Anterior cingulate cortex (tissue), 58 donors: ENCODE measurements at places on chromosomes 6 and 20.

DNA sequence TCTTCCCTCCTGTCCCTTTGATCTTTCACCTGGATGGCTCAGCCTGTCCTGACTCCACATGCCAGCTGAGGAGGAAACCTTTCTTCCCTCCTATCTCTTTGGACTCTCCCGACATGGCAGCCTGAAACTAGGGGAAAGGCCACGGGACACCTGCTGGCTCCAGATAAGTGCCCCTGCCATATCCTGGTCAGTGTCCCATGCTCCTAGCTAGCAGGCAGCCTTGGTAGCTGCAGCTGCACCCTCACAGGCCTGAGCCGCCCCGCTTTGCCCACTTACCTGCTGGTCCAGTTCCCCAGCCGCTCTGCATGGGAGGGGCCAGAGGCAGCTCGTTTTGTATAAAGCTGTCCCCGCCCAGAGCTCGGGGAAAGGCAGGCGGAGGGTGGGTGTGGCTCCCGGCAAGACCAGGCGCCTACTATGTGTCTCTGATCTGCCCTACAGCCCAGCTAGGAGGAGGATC lies 7.4 kb upstream of the SLC52A3 start:
- DNase-seq = no peak

DNA sequence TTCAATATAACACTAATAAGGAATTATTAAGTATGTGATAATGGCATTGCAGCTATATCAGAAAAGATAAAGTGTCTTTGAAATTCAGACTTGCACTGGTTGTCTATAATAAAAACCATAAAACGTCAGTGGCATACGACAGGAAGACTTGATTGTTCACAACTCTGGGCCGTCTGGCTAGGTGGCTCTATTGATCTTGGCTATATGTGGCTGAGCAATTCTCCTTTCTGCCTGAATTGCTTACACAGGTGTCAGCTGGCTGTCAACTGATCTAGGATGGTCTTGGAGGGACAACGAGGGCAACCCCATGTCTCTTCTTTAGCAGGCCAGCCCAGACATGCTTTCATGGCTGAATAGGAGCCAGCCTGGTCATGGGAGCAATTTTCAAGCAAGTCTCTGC lies 359.1 kb downstream of the QKI start:
- no peak for DNase-seq

DNA sequence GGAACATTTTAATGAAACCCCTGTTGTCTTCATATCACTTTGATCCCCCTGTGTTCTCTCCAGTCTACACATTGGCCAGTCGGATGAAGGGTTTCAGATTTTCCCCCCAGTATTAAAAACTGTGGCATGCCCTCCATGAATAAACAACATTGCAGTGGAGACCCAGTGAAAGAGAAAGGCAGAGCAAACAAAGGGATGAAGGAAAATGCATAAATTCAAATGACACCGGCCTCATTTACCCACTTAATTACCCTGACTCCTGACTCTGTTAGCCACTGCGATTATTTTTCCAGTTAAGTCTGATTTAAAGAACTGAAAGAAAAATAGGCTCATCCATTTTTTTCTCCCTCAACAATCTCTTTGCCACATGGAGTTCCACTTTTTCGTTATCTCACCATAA lies 569.2 kb downstream of the TFAP2B start:
- DNase-seq = no peak

DNA sequence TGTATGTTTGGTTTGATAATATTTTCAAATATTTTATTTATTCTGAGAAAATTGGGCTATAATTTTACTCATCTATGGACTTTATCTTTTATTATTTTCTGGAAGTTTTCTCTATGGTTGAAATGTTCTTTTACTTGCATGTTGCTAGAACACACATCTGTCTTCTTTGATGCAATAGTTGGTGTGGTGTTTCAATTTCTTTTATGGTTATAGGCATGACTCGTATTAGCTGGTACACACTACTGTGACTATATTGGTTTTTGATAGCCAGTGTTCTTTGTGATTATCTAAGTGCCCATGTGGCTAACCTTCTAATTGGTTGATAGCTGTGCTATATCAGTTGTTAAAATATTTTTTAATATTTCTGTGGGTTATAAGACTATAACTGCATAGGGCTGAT lies 1343.3 kb upstream of the GJE1 start:
- no peak for DNase-seq

DNA sequence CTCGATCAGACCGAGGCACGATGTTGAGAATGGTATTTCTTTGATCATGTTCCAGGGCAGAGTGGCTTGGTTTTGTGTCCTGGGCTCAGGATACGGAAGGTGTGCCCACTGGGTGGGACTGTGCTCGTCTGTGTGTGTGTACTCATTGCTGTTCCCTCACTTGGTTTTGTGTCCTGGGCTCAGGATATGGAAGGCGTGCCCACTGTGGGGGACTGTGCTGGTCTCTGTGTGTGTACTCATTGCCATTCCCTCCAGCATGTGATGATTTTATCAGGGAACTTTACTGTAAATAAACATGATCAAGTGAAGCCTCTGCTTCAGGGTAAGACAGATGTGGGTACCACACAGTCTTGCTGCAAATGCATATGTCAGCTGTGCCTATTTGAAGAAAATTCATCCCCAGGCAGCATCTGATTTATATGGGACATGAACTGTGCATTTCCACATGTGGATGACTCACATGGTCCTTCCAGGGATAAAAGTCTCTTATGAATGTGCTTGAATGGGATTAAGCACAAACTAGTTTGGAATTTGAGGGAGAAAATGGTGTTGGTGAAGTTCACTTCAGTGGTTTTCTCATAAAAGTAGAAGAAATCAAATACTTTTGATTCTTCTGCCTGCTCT lies 274.3 kb downstream of the QKI start:
- no peak for DNase-seq

DNA sequence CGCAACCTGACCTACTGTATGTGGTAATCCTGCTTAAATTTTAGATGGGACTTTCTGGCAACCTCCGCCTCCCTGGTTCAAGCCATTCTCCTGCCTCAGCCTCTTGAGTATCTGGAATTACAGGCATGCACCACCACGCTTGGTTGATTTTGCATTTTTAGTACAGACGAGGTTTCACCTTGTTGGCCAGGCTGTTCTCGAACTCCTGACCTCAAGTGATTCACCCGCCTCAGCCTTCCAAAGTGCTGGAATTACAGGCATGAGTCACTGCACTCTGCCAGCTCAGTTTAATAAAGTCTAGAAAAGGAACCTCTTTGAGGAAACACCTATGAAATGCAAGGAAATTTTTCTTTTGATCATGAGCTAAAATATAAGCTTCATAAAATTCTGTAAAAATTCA lies 9.0 kb upstream of the PLCB4 start:
- no peak for DNase-seq

DNA sequence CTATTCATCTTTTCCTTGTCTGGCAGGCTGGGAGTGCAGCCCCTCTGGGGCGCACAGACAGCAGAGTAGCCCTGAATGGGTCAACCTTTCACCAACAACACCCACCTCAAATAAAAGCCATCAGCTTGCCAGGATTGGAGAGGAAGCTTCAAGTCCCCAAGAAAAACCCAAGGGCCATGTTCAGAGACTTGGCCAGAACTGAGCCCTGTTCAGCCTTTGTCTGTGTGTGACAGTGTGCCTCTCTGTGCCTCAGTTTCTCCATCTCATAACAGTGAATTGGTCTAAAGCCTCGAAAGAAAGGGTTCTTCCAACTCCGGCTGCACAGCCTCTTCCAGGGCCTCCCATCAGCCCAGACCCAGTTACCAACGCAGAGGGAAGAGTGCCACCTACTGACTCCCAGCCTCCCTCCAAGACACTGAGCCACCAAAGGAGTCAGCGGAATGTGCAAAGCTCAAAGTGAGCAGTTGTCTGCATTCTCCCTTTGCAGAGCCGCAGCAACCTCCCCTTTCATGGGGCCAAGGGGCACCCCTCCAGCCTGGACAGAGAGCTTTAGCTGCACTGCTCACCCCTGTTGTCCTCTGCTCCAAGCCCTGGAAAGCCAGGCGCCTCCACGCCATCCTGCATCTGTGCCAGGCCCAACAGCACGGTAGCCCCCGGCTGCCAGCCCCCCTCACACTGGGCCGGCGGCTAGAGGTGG lies 82.7 kb upstream of the TOP1 start:
- DNase-seq = peak; percentile 74

DNA sequence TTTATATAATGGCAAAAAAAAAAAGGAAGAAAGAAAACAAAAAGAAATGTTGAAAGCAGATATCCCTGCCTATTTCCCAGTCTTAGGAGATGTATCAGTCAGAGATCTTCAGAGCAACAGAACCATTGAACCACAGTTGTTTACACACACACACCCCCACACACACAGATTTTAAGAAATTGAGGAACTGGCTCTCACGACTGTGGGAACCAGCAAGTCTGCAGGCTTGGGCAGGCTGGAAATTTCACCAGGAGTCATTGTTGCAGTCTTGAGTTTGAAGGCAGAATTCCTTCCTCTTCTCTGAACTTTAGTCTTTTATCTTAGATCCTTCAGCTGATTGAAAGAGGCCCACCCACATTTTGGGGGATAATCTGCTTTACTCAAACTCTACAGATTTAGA lies 380.9 kb downstream of the CDKAL1 start:
- DNase-seq = no peak

- no peak for DNase-seq
Measured at GRCh38 chr6:6943421-6943820, 164.3 kb upstream of the RREB1 start.

- no peak for DNase-seq
Measured at GRCh38 chr6:85482905-85483700, 33.2 kb downstream of the NT5E start.

- no peak for DNase-seq
Measured at GRCh38 chr6:129099696-129100095, 216.8 kb downstream of the LAMA2 start.

- DNase-seq = no peak
Measured at GRCh38 chr6:29916741-29917140, 25.6 kb upstream of the HLA-A start.

DNA sequence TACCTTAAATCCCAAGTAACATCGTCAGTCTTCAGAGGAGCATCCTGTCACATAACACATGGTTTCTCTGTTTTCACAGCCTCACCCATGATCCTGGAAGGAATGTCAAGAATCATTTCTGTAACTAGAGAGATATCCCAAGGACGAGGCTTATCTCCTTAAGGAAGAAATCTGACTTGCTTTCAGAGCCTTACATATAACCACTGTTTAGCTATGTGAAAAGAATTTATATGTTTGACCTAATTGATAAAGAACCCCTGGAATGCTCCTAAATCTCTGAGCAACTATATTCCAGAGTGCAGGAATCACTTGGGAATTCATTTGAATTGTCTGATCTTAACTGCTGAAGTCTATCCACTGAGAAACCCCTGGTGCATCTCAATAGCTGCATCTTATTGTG lies 243.1 kb downstream of the ALDH8A1 start:
- DNase-seq = no peak

DNA sequence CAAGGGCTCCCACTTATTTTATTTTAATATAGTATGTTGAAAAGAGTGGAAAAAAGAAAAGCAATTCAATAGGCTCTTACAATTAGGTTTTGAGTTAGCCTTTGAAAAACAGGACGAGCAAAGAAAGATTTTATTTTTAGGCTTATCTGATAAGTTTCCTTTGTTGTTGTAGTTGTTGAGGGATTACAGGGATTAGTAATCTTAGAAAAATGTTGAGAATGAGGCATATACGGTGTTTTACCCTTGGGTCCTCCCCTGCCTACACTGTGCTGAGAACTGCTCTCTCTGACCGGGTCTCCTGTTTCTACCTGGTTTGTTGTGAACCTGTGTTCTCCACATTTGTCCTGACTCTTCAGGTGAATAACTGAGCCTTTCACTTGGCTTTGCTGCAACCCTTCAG lies 16.7 kb downstream of the TRAPPC3L start:
- DNase-seq = no peak

DNA sequence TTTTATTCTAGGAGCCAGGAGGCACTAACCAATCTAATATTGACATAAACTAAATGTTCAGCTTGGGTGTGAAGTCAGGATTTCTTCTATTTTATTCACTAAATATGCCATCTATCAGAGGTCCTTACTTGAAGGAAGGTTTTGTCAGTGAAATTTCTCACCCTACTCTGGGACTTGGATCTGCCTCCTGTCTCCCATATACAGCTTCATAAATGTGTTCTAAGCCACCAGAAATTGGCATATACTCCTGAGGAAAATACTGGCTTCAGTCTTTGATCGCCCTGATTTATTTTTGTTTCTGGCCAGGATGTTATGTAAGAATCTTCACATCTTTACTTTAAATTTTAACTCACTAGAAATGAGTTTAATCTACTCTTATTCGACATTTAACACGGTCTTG lies 647.7 kb downstream of the C6orf118 start:
- no peak for DNase-seq

DNA sequence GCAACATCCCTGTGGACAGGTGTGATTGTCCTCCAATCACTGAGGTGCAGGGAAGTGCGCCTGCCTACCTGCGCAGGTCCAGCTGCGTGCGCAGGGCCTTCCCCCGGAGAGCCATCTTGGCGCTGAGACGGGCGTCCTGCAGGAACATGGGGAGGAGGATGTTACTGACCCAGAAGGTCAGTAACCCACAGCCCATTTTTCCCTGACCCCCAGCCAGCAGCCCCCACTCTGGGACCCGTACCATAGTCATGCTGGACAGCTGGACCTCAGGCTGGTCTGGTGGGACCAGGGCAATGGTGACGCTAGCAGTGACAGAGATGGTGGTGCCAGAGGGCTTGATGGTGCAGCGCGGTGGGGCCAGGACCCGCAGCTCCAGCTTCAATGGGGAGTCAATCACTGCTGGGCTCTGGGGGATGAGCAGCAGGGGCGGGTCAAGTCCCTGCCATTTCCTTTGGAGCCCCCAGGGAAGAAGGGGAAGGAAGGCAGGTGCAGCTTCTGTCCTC lies 9.7 kb downstream of the PLTP start:
- no peak for DNase-seq

- peak; percentile 34 for DNase-seq
Measured at GRCh38 chr6:28944412-28944865, 20.7 kb upstream of the TRIM27 start.

- DNase-seq = no peak
Measured at GRCh38 chr6:114304304-114304887, 38.4 kb downstream of the HS3ST5 start.

DNA sequence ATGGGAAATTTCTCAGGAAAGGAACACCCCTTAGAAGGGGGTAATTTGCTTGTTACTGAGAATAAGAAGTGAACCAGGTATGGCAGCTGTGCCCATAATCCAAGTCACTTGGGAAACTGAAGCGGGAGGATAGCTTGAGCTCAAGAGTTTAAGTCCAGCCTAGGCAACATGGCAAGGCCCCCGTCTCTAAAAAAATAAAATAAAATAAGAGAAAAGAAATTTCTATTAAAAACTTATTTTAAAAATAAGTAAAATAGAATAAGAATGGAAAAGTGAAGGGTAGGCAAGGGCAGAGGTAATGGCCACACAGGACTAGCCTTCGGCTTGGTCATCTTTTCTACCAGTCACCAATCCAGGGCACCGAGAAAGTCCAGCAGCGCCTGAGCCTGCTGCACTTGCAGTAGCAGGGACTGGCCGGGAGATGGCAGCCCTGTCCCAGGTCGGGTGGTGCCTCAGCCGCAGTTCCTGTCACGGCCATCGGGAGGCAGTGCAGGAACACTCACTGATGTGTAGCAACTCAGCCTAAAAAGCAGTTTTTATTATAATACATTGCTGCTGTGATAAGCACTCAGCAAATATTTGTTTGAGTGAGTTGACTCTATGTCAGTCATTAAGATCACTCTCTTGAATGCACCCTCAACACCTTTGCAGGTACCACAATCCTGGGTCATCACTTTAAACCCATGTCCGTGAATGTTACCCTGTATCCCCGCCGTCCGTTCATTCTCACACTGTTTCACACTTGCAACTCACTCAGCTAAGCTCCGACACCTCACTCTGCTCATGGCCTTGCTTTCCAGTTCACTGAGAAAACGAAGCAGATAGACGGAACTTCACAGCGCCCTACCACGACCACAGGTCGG lies 23.2 kb upstream of the GCM1 start:
- peak; percentile 78 for DNase-seq

- DNase-seq = no peak
Measured at GRCh38 chr6:30954631-30955366, 14.0 kb downstream of the MUCL3 start.
